ENCODE measurements at places on chromosomes 2 and 18.

DNA sequence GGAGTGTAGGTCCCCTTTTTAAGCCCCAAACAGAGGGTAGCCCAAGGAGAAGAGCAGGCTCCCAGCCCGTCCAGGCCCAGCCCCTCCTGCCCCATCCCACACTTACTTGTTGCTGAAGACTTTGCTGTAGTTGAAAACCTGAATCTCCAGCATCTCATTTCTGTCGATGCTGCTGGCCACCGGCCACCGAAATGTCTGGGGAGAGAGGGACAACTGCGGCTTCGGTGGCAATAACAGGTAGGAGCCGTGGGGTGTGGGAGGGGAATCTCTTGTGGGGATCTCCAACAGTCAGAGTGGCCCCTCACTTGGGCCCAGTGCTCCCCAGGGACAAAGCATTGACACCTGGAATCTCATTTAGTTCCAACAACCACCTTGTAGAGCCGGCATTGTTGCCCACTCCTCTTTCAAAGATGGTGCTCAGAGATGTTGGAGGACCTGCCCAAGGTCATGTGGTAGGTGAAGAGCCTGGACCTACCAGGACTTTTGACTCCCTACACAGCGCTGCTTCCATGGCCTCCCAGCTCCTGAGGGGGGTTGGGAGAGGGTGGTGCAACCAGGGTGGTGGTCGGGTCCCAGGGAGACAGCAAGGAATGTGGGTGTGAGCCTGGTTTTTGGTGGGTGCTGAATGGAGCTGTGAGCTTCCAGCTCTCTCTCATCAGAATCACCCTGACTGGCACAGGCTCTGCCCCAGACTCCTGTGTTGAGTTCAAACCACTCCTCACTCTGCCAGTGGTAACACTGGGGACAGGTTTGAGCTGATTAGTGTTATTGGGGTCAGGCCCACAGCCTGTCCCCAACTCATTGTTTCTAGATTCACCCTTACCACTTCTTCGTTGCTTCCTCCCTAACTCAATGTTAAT lies 50.0 kb upstream of the OTOF start:
- no peak for DNase-seq

DNA sequence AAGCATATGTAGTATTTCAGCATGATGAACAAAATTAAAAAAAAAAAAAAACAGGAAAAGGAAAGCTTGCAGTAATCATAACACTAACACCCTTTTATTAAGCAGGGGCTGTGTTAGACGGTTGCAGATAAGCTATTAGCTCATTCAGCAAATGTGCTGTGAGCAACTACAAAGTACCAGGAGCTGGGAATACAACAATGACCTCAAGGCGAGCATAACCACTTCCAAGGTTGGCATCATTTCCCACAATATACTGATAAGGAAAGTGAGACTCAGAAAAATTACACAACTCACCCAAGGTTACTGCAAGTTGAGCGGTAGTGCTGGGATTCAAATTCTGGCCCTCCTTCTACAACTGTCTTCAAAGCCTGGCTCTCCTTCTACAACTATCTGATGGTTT lies 38.2 kb upstream of the ACTR3 start:
- DNase-seq, result no peak

- no peak for DNase-seq
Observed at GRCh38 chr2:30807249-30807648, at the start of gene CAPN13. Gene CAPN13, minus strand, starts transcription at chr2:30807446. Its CDS starts 20,121 bp downstream, at chr2:30787325.

GRCh38 chr18:8454136-8454535 lies 155.1 kb upstream of the RAB12 start:
- DNase-seq, result no peak

DNA sequence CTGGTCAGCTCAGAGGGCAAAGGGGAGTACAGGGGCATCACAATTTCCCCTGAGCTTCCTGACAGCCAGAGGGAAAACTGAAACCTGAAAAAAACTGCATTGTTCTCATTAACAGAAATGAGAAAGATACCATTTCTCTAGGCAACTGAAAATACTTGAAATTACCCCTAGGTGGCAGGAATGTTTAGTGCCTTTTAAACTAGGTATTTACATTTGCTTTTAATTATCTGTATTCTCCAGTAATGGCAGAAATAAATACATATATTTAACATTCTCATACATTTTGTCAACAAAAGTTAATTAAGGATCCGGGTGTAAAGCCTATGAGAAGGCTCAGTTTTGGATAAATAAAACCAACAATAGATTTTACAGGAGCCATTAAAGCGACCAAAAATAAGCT lies 34.5 kb downstream of the RPL31 start:
- DNase-seq, result no peak

GRCh38 chr2:154698296-154698720 lies at the start of gene KCNJ3:
Gene KCNJ3, plus strand, starts transcription at chr2:154698695. Its CDS starts 81 bp downstream, at chr2:154698776.
- no peak for DNase-seq
